GM04503 (cell line): ENCODE measurements at places on chromosomes 1 and 21.

DNA sequence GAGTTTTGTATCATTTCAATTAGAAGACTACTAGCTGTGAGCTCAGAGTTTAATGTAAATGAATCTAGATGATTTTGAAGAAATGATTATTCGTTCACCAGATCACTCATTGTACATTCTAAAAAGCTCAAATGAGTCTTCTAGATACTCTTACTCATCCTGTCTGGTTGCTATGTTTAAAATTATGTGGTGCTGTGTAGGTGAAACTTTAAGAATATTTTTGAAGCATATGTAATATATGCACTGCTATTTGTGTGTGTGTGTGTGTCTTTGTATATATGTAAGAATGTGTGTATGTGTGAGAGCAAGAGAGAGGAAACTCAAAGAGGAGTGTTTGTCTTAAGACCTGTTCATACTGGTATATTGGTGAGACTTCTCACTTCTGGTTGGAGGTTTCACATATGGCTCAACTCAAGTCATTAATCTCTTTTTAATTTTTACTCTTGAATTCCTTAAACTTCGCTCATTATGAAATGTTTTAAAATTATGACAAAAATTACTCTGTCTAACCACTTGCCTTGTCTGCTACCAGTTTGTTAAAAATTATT lies 8.6 kb upstream of the C1orf105 start:
- DNase-seq, result no peak

GRCh38 chr1:84887261-84887934 lies 5.6 kb downstream of the LPAR3 start:
- DNase-seq, result peak; percentile 49

- DNase-seq, result no peak
Observed at GRCh38 chr1:27284425-27285273, 37.3 kb upstream of the TMEM222 start.

- no peak for DNase-seq
Observed at GRCh38 chr1:80629304-80629837, 1171.4 kb upstream of the ADGRL2 start.

GRCh38 chr1:236021424-236022135 lies 43.3 kb downstream of the NID1 start:
- peak; percentile 72 for DNase-seq

DNA sequence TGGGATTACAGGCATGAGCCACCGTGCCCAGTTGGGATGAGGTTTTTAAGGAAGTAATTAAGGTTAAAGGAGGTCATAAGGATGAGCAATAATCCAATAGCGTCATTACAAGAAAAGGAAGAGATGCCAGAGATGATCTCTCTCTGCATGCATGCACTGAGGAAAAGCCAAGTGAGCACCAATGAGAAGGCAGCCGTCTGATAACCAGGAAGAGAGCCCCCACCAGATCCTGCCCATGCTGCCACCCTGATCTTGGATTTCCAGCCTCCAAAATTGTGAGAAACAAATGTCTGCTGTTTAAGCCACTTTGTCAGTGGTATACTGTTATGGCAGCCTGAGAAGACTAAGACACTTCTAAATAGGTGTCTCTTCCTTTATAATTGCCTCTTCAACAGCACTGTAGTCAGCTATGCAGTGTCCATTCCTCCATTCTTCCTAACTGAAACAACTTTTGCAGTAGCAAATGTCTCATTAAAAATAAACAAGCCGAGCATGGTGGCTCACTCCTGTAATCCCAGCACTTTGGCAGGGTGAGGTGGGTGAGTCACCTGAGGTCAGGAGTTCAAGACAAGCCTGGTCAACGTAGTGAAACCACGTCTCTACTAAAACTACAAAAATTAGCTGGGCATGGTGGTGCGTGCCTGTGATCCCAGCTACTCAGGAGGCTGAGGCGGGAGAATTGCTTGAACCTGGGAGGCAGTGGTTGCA lies 216.2 kb upstream of the RUNX1 start:
- DNase-seq, result no peak

DNA sequence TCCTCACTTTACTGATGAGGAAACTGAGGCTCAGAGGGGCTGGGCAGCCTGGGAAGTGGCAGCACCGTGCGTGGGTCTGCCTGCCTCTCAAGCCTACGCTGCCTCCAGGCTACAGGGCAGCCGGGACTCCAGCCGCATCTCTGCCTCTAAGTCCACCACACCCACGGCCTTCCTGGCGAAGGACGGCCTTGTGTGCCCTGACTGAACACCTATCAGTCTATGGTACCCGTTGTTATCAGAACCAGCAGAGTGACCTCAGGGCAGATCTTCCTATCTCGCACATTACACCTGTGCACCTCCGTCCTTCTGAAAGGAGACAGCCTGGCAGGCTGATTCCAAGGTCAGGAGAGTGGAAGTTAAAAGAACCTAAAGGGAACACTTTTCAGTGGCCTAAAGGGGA lies 35.7 kb upstream of the SLC30A1 start:
- DNase-seq, result no peak

GRCh38 chr1:62301726-62302390 lies 17.4 kb downstream of the KANK4 start:
- DNase-seq, result no peak

DNA sequence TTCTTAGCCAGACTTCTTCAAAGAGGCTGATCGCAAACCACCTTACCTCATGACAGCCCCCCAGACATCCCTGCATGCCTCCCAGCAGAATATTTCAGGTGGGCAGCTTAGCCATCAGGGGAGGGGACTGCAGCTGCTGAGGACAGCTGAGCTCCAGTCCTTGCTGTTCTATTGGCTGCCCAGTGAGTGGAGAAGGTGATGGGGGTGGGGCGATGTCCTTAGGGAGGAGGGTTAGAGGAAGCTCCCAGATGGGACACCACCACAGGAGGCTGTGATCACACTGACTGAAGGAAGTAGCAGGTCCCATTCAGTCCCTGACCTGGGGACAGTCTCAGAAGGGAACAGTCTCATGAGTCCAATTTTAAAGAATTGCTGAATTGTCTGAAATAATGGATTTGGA lies 38.3 kb downstream of the GJA5 start:
- DNase-seq, result no peak

GRCh38 chr1:78377356-78377928 lies 113.3 kb upstream of the PTGFR start:
- no peak for DNase-seq

GRCh38 chr1:118931876-118932275 lies 56.3 kb downstream of the TBX15 start:
- no peak for DNase-seq

DNA sequence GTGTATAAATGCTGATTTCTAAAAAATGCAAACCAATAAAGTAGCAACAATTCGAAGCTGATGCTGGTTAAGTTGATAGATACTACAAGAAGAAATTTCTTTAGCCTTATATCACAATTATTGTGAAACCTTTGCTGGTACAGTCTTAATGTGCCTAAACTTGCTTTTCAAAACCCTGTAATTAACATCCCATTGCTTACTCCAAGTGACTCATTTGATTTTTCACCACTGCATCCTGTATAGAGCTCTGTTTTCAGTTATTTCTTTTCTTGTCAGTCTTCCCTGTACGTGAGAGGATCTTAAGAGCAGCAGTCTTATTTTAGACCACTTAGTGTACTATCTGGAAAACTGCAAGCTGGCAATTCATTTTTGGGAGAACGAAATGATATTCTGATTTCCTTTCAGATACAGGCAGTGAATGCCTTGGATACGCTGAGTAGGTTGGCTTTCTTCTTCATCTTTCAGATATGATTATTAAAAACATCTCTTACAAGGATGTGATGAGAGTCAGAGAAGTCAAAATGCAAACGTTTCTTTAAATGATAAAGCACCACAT lies 210.3 kb downstream of the KCTD3 start:
- DNase-seq, result peak; percentile 33

- DNase-seq, result no peak
Observed at GRCh38 chr1:209427811-209428210, 155.7 kb upstream of the CAMK1G start.

DNA sequence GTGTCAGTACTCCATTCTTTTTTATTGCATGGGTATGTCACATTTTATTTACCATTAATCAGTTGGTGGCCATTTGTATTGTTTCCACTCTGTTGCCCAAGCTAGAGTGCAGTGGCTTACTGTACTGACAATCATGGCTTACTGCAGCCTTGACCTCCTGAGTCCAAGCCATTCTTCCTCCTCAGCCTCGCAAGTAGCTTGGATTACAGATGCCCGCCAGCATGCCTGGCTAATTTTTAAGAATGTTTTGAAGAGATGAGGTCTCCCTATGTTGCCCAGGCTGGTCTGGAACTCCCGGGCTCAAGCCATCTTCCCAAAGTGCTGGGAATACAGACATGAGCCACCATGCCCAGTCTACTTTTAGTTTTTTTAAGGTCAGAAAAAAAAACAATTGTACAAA lies 813 bp upstream of the SFT2D2 start:
- no peak for DNase-seq

- no peak for DNase-seq
Observed at GRCh38 chr1:207440626-207441025, 13.5 kb upstream of the CR2 start.

DNA sequence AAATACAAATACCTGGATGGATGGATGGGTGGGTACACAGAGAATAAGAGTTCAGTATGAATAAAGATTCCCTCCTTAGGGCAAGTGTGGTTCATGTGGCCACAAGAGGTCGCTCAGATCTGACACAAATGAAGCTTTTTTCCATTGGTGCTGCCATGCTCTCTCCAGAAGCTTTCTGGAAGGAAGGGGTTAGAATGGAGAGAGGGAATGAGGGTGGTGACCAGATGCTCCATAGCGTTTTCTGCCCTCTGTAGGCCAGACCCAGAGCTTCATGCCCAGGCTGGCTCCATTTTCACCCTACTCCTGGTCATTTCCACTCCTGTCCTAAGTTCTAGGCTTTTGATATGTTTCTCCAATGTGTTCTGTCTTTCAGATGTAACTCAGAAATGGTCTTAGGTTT lies 3.3 kb upstream of the FCRL6 start:
- peak; percentile 50 for DNase-seq

GRCh38 chr1:90836345-90836679 lies 119.2 kb upstream of the BARHL2 start:
- DNase-seq, result no peak

- no peak for DNase-seq
Observed at GRCh38 chr1:10677491-10678391, 118.7 kb downstream of the CASZ1 start.

- DNase-seq, result no peak
Observed at GRCh38 chr1:939511-940106, 15.9 kb downstream of the SAMD11 start.

GRCh38 chr1:100708476-100709062 lies 11.0 kb upstream of the VCAM1 start:
- no peak for DNase-seq

GRCh38 chr1:240998441-240999015 lies 358.5 kb downstream of the RGS7 start:
- DNase-seq, result no peak
